EL (cell line): ENCODE measurements at places on chromosomes 3 and 15.

GRCh38 chr3:67018789-67019526, 20.9 kb downstream of the KBTBD8 start:
- DNase-seq = no peak

- DNase-seq = no peak
Observed at GRCh38 chr3:163916596-163917560, 1161.4 kb downstream of the SI start.

DNA sequence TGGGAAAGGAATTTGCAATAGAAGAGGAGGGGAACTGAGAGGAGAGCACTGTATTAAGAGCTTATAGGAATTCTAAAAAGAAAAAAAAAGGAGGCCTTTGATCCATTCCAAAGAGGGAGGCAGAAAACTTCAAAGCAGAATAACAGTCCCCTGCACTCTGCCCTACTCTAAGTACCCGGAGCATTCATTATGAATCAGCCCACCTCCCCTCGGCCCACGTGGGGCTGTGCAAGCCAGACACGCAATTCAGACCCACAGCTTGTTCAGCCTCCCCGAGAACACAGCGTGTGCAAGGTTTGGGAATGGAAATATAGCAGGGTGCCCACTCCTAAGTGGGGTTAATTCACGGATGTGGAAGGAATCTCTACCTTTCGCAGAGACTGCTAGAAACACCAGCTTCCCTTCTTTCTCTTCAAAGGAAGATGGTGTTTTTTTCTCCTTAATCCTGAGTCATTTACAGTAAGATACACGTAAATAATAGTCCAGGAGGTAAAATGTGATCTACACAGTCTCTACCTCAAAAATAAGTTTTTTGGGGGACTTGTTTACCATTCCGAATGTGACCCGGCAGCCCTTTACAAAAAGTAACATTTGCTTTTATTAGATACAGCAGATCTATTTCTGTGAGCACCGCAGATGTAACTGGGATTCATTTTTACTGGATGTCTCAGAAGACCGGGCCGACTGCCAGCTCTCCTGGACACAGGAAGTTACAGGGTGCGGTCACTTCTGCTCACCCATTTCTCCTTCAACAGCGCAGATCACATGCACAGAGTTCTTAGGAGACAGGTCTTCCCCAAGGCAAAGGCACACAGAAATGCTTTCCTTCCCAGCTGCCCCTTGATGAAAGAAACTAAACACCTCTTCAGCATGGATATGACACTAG, 768.5 kb upstream of the CFAP20DC start:
- peak; percentile 95 for DNase-seq

DNA sequence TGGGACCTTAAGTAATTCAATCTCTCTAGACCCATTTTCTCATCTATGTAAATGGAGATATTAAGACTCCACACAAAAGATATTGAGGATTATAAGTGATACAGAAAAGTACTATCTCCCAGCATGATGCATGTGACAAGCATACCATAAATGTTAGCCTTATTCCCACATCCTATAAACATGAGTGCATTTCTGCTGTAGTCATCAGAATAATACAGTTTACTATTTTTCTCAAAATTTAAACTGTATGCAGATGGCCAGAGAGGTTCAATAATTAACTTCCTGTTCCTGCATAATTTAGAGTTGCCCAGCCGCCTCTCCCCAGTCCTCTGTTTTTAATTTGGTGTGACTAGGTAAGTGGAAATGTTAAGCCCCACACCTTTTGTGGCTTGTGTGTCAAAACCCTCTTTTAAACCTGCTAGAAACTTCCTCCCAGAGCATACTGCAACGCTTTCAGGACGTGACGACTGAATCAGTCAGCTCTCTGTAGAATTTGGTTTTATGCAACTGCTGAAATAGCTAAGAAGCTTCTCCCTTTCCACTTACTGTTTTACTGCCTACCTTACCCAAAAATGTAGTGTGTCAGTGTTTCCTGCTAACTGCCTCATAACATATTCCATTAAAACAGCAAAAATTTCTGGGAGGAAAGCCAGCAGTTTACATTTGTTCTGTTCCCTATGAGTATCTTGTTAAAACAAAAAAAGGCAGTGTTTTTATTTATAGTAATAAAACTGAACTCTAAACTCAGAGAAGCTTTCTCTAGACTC, 1037.9 kb downstream of the EPHA3 start:
- no peak for DNase-seq

DNA sequence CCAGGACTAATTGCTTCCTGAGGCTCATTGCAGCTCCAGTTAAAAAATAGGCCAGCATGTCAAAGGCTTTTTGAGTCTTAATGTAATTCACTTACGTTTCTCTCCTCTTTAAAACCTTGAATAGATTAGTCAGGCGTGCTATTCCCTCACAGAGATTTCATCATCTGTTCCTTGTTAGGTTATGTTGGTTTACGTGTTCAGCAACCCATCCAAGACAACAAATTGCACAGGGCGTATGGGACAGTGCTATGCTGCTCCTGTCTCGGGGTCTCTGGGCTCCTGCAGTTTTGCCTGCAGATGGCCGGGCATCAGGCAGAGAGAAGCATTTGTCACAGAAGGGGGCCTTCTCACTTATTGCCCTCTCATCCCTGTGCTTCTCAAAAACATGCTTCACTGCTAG, 117.1 kb downstream of the CHDH start:
- no peak for DNase-seq

DNA sequence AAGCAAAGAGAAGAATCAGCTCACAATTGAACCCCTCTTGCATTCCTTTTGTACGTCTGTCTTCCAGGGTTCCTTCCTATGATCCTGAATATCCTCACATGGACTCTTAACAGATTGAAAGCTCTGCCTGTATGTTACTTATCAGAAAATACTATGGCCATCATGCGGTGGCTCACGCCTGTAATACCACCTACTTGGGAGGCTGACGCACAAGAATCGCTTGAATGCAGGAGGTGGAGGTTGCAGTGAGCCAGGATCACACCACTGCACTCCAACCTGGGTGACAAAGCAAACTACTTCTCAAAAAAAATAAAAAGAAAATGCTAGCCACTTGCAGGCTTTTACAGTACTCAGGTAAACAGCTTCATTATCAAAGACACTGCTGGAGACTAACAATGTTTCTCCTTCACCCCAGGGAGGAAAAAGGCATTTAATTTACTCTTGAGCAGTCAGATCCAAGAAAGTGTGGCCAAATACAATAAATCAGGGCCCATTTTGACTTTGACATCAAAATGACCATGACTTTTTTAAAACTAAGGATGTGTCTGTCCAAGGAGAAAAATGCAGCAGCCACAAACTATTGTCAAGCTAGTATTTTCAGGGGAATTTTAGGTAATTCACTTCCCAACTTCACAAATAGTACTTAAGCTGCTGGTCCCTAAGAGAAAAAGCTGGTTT, 27.3 kb downstream of the NPTN start:
- no peak for DNase-seq
